CD4-positive, alpha-beta memory T cell (primary cell): ENCODE measurements at places on chromosomes 6 and 20.

DNA sequence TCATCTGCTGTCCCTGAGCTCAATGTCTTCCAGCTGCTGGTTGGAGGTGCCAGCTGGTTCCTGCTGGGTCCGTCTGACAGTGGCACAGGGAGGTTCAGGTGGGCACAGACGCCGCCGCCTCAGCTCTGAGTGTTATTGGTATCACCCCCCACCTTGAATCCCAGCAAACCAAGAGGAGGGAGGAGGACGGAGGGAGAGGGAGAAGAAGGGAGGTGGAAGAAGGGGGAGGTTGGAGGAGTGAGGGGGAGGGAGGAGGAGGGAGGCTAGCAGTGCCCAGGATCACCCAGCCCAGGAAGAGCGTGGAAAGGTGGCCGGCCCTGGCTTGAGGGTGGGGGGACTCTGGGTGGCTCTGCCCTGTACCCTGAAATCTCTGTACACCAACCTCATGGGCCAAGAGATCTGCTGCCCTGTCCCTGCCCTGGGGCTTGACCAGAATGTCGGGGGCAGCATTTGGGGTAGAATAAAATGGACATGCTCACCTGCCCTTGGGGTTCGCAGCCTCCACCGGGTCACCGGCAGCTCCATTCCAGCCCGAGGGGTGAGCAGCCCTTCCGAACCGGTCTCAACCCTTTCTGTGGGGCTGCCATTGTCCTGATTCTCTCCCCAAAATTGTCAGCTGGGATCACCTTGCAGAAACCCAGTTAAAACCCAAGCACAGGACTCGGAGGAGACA lies 17.1 kb downstream of the NTSR1 start:
- no peak for DNase-seq

DNA sequence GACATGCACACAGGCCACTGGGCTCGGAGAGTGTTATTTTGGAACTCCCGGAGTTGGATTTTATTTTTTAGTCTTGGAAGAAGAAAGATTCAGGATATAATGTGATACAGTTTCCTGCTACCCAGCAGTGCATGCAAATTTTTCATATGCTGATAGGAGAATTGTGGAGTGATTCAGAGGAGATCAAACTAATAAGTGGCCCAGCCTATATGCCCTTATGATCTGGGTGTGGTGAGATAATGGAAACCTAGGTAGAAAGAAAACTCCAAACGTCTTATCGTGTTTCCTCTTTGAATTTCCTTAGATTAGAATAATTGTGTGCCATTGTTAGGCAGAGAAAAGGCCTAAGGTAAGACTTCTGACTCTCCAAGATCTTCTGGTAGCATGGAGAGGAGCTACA lies 401.2 kb upstream of the BTBD3 start:
- no peak for DNase-seq

DNA sequence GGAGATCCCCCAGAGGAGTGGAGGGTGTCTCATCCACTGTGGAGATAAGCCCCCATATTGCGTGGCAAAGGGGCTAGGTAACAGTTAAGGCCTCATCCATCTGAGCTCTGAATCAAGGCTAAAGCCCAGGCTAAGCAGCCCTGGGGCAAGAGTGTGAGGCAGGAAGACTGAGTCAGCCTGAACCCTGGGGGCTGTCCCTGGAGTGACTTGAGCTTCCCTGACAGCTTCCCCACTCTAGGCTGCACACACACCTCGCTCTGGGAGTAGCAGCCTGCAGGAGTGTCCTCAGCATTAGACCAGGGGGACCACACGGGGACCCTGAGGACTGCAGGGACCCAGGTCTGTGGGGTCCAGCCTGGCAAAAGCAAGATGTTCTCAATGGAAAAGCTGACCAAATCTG lies 27.9 kb downstream of the UBD start:
- DNase-seq, result no peak

GRCh38 chr20:44287272-44288097 lies 23.5 kb downstream of the FITM2 start:
- no peak for DNase-seq

GRCh38 chr6:33064723-33065122 lies 8.7 kb downstream of the HLA-DPA1 start:
- DNase-seq, result no peak

- no peak for DNase-seq
Measured at GRCh38 chr6:36368921-36369865, 18.3 kb downstream of the ETV7 start.

GRCh38 chr6:118678866-118679265 lies 27.5 kb upstream of the CEP85L start:
- DNase-seq, result no peak

- no peak for DNase-seq
Measured at GRCh38 chr20:3704087-3704486, 8.3 kb downstream of the SIGLEC1 start.

GRCh38 chr6:3337521-3338350 lies 79.0 kb downstream of the PSMG4 start:
- no peak for DNase-seq

DNA sequence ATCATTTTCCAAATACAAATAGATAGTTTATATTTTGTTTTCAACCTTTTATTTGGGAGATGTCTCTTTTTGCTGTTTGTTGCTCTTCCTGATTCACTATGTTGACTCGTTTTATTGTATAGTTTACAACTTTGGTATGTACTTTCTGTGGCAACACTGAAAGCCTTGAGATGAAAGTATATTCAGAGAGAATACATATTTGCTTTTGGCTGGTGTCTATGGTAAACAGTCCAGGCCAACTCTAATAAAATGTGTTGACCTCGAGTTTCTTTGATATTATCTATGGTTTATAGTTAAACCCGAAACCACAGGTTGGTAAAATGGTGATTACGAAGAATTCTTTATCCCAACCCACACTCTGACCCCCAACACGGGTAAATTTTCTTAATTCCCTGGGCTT lies 919.6 kb upstream of the MAP3K7 start:
- no peak for DNase-seq

DNA sequence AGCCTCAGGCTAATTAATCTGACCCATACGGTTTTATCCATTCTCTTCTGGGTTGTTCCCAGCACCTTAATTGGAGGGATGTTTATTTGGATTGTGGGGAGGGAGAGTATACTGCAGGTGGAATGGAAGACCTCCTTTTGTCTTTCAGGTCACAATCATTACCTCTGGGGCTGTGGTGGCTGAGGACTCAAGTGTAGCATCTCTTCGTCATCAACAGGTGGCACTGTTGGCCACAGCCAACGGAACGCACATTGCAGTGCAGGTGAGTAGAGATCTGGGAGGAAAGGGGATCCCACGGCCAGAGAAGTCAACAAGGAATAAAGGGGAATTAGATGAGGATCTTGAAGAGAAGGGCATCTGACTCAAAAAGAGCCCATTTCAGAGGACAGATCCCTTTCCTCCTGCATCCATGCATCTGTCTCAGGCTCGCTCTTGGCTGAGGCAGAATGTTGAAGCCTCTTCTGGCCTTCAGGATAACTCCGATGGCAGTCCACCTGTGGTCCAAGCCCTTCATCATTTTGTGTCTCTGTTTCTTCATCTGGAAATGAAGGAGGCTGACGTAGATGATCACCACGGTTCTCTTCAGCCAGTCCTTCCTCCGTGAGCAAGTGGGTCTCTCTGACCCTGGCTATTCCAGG lies 3.2 kb upstream of the DEF6 start:
- DNase-seq, result peak; percentile 55

DNA sequence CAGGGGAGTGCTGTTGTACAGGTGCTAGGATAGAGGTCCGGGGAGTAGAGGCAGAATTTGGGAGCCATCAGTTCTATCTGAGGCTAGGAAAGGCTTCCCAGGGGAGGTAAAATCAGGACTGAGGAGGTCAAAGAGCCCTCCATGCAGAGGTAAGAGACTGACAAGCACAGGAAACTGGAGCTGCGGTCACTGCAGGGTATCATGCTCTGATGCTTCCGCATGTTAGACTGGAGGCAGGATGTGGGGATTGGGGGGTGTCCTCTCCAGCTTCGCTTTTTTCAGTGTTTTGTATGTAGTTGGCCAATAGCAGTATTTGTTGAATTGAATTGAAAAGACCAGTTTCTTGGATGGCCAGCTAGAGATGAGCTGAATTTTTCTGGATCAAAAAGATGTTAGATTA lies 87.8 kb downstream of the SLC22A3 start:
- DNase-seq, result no peak

DNA sequence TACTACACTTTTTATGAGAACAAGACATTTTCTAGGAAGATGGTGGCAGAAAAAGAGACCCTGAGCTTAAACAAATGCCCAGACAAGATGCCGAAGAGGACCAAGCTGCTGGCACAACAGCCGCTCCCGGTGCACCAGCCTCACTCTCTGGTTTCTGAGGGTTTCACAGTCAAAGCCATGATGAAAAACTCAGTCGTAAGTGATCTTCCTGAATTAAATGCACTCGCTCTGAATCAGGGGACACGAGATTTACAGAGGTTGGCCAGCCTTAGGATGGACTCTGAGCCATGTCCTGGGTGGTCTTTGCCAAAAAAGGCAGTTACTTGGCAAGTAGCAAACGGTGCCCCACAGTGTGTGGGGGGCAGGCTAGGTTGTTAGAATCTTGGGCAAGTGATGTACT lies 423 bp downstream of the PACRG start:
- no peak for DNase-seq

GRCh38 chr20:21096321-21097043 lies 9.7 kb downstream of the LINC00237 start:
- DNase-seq, result no peak

- DNase-seq, result no peak
Measured at GRCh38 chr20:59144179-59144830, 19.3 kb upstream of the ZNF831 start.

- DNase-seq, result no peak
Measured at GRCh38 chr6:91782802-91783201, 1195.9 kb upstream of the MAP3K7 start.
